NCI-H82 (cell line): ENCODE measurements at places on chromosomes 1 and 21.

GRCh38 chr1:180270530-180271271 lies 40.6 kb downstream of the LHX4 start:
- no peak for DNase-seq

GRCh38 chr1:110152133-110152785 lies 2.0 kb downstream of the SLC6A17 start:
- DNase-seq = no peak

GRCh38 chr1:211703812-211704537 lies 28.6 kb upstream of the NEK2 start:
- no peak for DNase-seq

GRCh38 chr1:160354388-160354985 lies 11.3 kb downstream of the NCSTN start:
- DNase-seq = peak; percentile 83

GRCh38 chr1:206803221-206803730 lies 31.0 kb upstream of the IL10 start:
- DNase-seq = peak; percentile 16

DNA sequence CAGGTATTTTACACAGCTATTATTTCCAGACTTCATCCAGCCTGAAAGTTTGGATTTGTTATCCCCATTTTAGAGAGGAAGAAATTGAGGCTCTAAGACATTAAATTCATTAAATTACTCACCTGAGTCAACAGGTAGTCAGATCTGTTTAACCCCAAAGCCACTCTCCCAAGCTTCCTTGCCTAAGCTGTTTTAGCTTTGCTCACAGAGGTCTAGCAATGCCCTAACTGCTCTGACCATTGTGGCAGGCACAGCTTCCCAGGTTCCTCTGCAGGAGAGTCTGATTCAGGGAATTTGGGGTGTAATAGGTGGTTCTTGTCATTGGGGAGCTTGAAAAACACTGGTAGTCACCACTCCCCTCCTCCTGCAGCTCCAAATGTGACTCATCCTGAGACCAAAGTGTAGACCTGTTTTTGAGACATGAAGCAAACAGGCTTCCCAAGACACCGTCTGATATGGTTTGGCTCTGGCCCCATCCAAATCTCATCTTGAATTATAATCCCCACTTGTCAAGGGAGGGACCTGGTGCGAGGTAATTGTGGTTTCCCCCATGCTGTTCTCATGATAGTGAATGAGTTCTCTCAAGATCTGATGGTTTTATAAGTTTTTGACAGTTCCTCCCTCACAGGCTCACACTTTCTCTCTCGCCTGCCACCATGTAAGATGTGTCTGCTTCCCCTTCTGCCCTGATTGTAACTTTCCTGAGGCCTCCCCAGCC lies 142.8 kb upstream of the DNAH14 start:
- no peak for DNase-seq

GRCh38 chr1:155179112-155180031 lies 5.7 kb downstream of the TRIM46 start:
- DNase-seq = no peak

DNA sequence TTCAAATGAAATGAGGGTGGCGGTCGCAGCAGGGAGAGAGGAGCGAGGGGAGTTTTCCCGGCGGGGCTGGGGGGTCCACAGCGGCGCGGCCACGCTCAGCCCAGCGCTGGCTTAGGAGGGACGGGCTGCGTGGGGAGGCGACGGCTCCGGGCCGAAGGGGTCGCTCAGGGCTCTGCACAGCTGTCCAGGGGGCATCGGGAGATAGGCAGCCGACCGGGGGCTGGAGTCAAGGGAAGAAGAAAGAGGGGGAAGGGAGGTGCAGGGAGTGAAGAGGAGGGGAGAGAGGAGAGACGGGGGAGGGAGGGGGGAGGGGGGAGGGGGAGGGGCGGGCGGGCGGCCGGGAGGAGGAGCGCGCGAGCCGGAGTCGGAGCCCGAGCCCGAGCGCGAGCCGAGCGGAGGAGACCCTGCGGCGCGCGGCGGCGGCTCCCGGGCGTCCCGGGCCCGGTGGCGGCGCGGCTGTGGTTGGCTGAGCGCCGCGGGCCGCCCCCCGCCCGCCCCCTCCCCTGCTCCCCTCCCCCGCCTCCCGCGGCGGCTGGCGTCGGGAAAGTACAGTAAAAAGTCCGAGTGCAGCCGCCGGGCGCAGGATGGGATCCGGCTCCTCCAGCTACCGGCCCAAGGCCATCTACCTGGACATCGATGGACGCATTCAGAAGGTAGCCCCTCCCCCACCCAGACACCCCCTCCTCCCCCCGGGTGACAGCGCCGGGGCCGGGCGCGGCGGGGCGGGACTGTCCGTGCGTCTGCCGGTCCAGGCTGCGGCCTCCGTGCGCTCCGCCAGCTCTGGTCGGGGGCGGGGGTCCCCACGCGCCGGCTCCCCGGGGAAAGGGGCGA lies at the start of gene PDE9A:
PDE9A (plus strand) TSS at position 391 of the 831 bp plus-strand sequence; CDS start at position 585, 194 bp downstream.
- DNase-seq = peak; percentile 75

GRCh38 chr1:203556047-203556851 lies 62.3 kb downstream of the OPTC start:
- peak; percentile 61 for DNase-seq

DNA sequence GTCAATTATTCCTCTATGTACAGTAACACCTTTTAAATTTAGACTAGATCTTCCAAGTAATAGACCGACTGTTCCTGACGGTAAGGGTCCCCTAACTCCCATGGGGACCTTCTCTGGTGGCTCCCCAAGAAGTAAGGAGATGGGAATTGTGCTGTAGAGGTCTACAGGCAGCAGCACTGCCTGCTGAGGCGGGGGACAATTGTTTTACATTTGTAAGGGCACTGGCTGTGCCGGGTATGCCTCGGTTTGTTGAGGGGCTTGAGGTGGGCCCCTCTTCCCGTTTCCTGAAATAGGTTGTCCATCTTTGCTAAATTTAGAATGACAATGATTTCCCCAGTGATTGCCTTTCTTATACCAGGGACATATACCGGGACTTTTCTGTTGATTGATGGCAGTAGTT lies 13.1 kb upstream of the L1TD1 start:
- no peak for DNase-seq

DNA sequence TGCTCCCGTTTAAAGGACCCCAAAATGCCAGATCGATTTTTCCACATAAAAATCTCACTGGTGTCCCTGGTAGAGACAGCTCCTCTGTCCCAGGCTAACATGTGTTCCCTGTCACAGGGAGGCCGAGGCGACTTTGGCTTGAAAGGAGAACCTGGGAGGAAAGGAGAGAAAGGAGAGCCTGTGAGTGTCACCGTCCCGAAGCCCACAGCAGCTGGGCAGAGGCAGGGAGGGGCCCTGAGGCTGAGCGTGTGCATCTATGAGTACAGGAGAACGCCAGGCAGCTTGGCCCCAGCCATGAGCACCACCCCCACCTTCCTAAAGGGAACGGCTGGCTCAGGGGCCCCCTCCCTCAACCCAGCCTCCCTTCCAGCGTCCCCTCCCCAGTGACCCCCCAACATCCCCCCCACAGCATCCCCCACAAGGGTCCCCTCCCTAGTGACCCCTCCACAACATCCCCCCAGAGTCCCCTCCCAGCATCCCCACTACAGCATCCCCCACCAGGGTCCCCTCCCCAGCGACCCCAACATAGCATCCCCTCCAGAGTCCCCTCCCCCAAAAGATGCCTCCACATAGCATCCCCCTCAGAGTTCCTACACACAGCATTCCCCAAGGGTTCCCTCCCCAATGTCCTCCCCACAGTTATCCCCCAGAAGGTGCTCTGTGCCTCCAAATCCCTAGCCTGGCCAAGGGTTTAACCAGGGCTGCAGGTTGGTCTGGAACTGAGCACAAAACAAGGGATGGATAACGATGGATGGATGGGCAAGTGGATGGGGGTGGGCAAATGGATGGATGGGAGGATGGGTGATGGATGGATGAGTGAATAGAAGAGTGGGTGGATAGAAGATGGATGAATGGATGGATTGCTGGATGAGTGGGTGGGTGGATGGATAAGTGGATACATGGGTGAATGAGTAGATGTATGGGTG lies 25.1 kb downstream of the COL6A2 start:
- no peak for DNase-seq

- DNase-seq = peak; percentile 77
Measured at GRCh38 chr1:104132382-104132973, 382.8 kb downstream of the AMY1C start.

GRCh38 chr1:109997867-109998229 lies 13.3 kb downstream of the AHCYL1 start:
- no peak for DNase-seq

DNA sequence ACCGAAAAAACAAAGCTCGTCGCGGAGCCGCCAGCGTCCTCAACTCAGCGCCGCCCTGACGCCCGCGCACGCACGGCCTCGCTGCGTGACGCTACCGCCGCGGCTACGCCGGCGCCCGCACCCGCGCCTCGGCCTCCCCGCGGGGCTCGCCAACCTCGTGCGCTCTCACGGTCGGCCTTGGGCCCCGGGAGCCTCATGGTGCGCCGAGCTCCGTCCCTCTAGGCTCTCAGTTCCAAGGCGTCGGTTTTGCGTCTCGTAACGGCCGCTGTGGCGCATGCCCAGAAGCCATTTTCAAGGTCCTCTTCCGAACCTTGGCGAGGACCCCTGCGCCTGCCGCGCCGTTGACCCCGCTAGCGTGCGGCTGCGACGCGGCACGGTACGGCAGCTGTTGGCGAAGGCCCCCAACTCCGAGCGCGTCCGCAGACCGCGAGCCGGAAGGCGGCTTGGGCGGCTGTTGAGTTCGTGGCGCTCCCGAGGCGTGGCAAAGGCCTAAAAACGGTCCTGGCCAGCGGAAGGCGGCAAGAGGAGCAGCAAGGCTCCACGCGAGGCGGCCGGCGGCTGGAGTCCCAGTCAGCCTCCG lies at the start of gene HENMT1:
HENMT1 (minus strand) TSS at position 64 of the 580 bp plus-strand sequence. CDS start 1,209 bp downstream, outside the sequence.
- no peak for DNase-seq

GRCh38 chr1:54518489-54518888 lies 29.5 kb upstream of the ACOT11 start:
- no peak for DNase-seq

DNA sequence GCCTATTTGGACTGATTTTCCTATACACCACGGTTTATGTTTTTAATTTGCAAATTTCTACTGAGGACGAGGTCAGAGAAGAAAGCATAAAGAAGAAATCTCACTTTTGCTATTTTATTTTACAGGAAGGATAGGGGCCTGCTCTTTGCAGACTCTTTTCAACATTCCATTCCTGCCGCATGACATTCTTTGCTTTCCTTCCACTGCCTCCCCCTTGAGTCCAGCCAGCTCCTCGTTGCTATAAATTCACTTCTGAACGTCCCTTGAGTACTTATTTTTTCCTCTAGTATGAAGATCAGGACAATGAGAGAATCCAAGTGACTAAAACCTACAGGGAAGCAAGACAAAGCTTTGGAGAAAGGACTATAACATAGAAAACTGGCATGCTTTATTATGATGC lies 53.4 kb upstream of the PTGFR start:
- no peak for DNase-seq

DNA sequence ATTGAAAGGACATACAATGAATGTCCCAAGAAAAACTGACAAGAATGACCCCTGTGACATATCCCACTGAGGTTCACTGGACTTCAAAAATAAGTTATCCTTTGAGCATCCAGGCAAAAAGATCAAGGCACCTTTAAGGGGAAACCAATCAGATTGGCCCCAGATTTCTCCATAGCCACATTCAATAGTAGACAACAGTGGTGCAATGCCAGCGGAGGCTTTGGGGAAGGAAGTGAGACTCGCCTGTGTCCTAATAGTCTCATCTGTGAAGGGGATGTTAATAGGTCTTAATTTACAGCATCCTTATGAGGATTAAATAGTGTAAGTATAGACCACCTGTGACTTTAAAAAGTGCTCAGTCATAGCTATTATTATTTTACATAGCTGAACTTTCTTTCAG lies 21.5 kb downstream of the RPL5 start:
- peak; percentile 53 for DNase-seq

DNA sequence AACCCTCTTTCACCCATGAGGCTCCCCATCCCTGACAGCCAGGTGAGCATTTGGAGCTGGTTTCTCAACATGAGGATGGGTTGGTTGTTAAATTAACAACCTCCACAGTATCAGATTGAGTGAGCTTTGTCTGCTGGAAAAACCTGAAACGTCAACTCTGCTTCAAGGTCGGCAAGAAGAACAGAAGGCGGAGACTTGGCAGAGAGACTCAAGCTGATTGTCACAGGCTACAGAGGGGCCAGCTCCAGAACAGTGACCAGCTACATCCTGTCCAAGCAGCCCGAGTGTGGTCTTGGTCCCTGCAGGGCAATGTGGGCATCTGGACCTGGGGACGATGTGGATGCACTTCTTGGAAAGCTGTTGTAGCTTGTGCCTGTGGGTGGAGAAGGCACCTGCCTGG lies 36.6 kb upstream of the TMEM51 start:
- no peak for DNase-seq

DNA sequence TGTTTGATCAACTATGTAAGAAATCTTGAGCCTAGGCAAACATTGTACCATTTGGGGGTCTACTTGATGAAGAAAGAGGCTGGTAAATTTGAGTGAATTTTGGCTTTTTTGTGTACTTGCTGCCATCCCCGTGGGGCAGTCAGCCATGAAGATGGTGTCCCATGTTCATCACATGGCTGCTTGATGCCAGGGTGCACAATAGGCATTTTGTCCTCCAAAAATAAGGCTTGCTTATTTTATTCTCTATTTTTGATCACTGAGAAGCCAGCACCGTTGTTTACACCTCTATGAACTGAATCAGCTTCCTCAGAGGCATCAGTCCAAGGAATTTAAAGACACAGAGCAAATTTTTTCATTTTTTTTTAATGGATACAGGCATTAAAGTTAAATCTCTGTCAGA lies 1195.7 kb downstream of the AMY1C start:
- DNase-seq = no peak

GRCh38 chr1:151837197-151837596 lies 2.4 kb downstream of the C2CD4D start:
- no peak for DNase-seq

DNA sequence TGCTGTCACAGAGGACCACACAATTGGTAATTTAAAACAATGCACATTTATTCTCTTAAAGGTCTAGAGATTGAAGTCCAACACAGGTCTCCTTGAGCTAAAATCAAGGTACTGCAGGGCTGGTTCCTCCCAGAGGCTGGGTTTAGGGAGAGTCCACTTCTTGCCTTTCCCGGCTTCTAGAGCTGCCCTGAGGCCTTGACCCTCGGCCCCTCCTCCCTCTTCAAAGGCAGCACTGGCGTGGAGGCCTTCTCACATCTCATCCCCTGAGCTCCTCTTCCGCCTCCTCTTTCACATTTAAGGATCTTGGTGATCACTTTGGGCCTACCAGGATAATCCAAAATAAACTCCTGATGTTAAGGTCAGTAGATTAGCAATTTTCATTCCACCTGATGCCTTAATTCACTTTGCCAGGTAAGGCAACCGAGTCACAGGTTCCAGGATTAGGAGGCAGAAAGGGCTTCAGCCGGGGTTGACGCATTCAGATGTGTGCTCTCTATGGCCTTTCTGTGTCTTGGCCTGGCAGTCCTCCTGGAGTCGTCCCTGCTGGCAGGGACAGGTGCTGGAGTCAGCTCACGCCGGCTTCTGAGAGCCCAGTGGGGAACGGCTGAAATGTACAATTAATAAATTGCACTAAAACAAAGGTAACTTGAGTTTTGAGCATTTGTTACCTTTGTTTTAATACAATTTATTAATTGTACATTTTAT lies 61.2 kb upstream of the ABCG1 start:
- no peak for DNase-seq
